ENCODE measurements at places on chromosomes 1 and 21.

DNA sequence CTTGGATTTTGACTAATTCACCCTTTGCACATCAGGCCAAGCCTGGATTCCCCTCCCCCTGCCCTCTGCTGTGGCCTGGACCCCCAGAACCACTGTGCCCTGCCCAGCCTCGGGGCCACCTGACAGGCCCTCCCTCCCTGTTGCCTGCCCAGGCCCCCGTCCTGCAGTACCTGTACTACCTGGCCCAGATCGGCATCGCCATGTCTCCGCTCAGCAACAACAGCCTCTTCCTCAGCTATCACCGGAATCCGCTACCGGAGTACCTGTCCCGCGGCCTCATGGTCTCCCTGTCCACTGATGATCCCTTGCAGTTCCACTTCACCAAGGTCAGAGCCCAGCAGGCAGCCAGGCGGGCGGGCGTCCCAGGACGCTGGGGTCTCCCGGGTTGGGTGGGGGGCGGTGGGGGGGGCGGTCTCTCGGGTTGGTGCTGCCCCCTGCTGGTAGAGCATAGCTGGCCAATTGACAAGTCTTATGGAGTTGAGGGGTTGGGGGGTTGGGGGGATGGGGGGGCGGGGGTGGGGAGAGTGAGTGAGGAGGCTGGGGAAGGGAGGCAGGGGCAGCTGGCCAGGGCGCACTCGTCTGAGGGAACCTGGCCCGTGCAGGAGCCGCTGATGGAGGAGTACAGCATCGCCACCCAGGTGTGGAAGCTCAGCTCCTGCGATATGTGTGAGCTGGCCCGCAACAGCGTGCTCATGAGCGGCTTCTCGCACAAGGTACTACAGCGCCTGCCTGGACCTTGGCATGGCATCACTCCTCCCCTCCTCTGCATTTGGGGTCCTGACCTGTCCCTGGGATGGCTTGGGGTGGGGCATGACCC lies 10.7 kb downstream of the AMPD2 start:
- no peak for DNase-seq

DNA sequence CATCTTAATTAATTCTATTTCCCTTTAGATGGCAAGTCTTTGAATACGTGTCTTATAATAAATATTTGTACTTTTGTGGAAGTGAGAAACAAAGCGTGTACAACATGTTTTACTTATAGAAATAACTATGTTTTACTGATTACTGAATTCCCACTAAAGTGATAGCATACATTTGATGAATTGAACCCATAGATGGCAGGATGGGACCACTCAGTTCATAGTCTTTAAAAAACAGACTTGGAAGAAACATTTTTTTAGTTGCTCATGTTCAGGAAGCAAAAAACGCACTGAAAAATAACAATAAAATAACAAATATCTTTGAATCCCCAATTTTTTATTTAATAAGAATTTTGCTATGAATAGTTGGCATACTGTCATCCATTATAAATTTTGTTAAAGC lies 507.1 kb upstream of the ZRANB2 start:
- DNase-seq: peak; percentile 24

DNA sequence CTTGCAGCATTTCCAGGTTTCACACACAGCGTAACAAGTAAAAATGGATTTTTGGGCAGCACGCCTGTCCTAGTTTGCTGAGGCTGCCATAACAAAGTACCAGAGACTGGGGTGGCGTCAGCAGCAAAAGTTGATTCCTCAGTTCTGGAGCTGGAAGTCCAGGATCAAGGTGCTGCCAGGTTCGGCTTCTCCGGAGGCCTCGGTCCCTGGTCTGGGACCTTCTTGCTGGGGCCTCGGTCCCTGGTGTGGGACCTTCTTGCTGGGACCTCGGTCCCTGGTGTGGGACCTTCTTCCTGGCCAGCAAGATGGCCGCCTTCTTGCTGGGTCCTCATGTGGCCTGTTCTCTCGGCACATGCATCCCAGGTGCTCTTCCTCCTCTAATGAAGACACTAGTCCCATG lies 104.0 kb downstream of the PDE9A start:
- no peak for DNase-seq

- no peak for DNase-seq
Measured at GRCh38 chr21:37057614-37058013, 15.3 kb downstream of the PIGP start.

DNA sequence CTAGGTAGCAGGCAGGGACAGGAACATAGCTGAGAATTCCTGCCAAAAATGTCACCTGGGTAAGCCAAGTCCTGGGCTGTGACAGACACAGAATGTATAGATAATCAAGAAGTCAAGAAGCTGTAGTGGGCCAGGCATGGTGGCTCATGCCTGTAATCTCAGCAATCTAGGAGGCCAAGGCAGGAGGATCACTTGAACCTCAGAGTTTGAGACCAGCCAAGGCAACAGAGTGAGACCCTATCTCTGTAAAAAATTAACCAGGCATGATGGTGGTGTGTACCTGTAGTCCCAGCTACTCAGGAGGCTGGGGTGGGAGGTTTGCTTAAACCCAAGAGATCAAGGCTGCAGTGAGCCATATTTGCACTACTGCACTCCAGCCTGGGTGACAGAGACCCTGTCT lies 3.3 kb upstream of the ALG14 start:
- DNase-seq: no peak

- DNase-seq: no peak
Measured at GRCh38 chr1:16409536-16410152, 27.6 kb downstream of the SPATA21 start.

GRCh38 chr1:159088050-159088449 lies 11.5 kb upstream of the AIM2 start:
- DNase-seq: peak; percentile 62

GRCh38 chr1:156394835-156395461 lies 25.9 kb downstream of the RHBG start:
- peak; percentile 38 for DNase-seq

DNA sequence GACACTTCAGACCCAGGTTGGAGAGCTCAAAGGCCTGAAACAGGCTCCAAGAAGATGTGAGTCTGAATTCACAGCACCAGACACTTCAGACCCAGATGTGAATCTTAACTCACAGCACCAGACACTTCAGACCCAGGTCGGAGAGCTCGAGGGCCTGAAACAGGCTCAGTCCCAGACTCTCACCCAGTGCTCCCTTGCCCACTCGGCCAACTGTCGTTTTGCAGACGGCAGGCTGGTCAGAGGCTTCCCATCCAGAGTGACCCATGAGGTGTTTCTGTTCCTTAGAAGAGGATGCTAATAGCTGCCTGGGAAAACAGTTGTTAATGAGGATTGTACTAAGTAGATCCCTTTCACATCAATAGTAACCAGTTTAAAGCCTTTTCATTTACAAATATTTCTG lies 88.4 kb downstream of the ADARB1 start:
- DNase-seq: no peak

- DNase-seq: no peak
Measured at GRCh38 chr21:29671728-29672127, 268.1 kb downstream of the GRIK1 start.

DNA sequence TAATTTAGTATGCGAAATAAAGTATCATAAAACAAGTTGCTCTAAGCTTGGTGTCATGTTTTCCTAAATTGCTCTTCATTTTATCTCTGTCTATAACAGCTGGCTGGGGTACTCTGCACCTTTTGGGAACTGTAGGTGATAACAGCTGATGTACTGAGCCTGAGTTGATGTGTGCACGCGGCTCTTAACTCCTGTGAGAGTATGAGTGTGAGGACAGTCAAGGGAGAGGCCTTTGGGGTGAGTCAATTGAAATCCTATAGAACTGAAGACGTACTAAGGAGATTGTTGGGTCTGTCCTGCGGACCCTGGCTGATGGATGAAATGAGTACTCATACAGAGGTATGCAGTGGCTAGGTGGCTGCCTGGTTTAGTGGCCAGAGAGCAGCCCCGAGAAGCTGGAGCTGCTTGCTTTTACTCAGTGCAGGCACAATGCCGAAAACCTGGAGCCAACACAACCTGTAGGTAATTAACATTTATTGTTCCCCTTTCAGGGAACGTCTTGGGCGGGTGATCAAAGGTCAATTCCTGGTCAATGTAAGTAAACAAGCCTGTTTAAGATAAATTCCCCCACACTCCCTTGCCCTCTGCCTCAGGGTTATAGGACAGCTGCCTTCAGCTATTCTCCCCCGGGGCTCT lies 188.5 kb downstream of the PRDM2 start:
- no peak for DNase-seq

- no peak for DNase-seq
Measured at GRCh38 chr1:103125219-103125618, 16.9 kb upstream of the COL11A1 start.

- no peak for DNase-seq
Measured at GRCh38 chr1:235661568-235661967, 12.0 kb upstream of the GNG4 start.

- no peak for DNase-seq
Measured at GRCh38 chr1:79549201-79549600, 542.7 kb upstream of the ADGRL4 start.
